ENCODE measurements at places on chromosomes 7 and 10. TPM values are rescaled to one million over a fixed set of nuclear protein-coding genes. Genes with fewer than 3 reads are reported as not detected.

NEUROD6 gene
- not detected for total RNA-seq

SEMA3D gene
- total RNA-seq: not detected

BUD23 gene
- total RNA-seq: 92.0 TPM

MMP21 gene
- total RNA-seq: not detected

SLC26A3 gene
- total RNA-seq: not detected

AGR2 gene
- total RNA-seq: not detected

IDE gene
- 40.1 TPM for total RNA-seq

NFE2L3 gene
- total RNA-seq: 27.3 TPM

COL1A2 gene
- total RNA-seq: not detected

RARRES2 gene
- total RNA-seq: not detected

- no peak for DNase-seq
These were observed at the start of gene GRID2IP for GRCh38 chr7:6551016-6551511. Gene GRID2IP (minus strand): TSS chr7:6551461. CDS start chr7:6551436, 25 bp downstream.

- DNase-seq: no peak
These were observed 3.8 kb downstream of the KMT2E start for GRCh38 chr7:105017657-105018365.

- peak; percentile 99 for DNase-seq
These were observed 2.2 kb upstream of the TRIM8 start for GRCh38 chr10:102641880-102642735.

DNA sequence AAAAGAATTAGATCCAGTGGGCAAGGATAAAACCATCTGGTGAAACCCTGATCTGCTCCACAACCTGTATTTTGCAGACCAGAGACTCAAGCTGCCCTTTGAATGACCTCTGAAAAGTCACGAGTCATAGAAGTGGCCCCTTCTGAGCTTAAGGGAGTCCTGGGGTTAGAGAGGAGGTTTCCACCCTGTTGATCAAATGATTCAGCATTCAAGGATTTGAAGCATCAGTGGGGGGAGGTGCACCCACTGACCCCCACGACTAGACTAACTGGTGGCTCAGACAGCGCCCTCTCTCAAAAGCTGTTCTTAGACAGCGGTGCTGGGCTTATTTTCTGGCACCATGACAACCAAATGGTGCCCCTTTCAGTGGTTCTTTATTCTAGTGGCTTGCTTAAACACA lies 44.3 kb downstream of the PLCE1 start:
- no peak for DNase-seq

GRCh38 chr10:104230490-104230889 lies 1.7 kb downstream of the CFAP43 start:
- DNase-seq: no peak

- DNase-seq: no peak
These were observed 10.4 kb upstream of the SP8 start for GRCh38 chr7:20797042-20797461.

GRCh38 chr10:67550046-67550445 lies 145.9 kb downstream of the CTNNA3 start:
- no peak for DNase-seq

GRCh38 chr7:5491251-5492019 lies 67.8 kb upstream of the TNRC18 start:
- DNase-seq: no peak

DNA sequence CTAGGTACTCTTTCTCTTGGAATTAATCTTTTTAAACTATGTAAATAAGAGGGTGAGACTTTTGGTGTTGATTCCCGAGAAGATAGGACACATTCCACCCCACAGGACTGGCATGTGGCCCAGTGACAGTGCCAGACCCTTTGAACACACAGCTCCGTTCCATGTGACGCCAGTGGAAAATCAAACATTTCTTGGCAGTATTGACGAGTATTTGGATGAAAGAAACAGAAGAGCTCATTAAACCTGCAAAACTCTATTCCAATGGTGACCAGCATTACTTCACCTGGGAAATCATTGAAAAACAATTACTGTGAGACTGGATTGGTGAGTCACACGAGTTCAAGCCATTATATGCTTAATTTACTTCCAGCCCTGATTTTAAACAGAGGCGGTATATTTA lies 25.8 kb downstream of the AKR1E2 start:
- DNase-seq: no peak

DNA sequence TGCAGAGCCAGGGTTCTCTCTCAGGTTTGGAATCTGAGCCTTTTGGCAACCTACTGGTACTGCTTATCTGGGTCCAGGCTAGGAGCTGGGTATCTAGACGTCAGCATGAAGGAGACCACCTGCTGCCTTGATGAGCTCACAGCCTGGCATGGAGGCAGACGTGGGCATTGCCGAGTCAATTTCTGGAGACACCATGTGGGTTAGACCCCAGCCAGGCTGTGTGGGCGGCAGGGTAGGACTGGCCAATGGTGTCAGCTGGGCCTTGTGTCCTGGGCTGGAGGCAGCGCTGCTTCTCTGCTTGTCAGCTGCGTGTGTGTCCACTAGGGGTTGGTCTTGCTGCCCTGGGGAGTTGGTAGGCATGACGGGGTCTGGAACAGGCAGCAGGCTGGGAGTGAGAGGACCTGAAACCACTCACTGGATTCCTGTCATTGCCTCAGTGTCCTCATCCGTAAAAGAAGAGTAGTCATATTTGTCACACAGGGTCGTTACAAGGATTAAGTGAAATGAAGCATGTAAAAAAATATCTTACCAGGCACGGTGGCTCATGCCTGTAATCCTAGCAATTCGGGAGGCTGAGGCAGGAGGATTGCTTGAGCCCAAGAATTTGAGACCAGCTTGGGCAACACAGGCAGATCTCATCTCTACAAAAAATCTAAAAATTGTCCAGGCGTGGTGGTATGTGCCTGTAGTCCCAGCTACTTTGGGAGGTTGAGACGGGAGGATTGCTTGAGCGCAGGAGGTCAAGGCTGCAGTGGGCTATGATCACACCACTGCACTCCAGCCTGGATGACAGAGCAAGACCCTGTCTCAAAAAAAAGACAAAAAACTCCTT lies 31.7 kb upstream of the ANKRD2 start:
- no peak for DNase-seq

GRCh38 chr10:65350611-65351010 lies 1575.2 kb upstream of the LRRTM3 start:
- no peak for DNase-seq

GRCh38 chr7:22542254-22542653 lies 42.3 kb upstream of the STEAP1B start:
- no peak for DNase-seq
